Stimulated activated CD8-positive, alpha-beta memory T cell treated with anti-CD3 and anti-CD28 coated beads, Interleukin-2, amount 100 ng/mL, for 1 hour (primary cell): ENCODE measurements at places on chromosomes 1 and 21.

DNA sequence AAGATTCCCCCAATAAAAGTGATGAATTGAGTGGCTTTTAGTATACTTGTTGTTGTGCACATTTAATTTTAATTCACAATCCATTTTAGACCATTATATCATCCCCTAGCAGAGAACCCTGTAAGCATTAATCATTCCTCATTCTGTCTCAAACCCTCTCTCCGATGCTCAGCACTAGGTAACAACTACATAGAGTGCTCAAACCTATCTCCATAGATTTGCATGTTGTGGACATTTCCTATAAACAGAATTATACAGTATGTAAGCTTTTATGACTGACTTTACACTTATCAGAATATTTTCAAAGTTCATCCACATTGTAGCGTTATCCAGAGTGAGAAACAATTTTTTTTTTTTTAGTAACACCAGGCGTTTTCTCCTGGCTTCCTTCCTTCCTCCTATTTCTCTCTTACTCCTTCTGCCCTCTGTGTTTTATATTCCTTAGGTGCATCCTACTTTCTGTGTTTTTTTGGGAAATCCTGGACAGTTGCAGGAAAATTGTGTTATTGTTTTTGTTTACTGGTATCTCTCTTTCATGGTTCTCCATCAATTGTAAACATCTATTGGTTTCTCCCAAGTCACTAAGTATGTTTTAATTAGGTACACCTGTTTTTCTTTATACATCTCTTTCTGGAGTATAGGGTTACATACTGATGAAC, 1528.0 kb upstream of the TPTE start:
- no peak for DNase-seq

GRCh38 chr1:66291531-66291864, 242.5 kb upstream of the SGIP1 start:
- DNase-seq = no peak

GRCh38 chr1:175413367-175413766, 220.8 kb upstream of the KIAA0040 start:
- no peak for DNase-seq

GRCh38 chr1:197989058-197989457, 71.9 kb downstream of the LHX9 start:
- no peak for DNase-seq

GRCh38 chr1:2907051-2907450, 105.6 kb upstream of the TTC34 start:
- no peak for DNase-seq

DNA sequence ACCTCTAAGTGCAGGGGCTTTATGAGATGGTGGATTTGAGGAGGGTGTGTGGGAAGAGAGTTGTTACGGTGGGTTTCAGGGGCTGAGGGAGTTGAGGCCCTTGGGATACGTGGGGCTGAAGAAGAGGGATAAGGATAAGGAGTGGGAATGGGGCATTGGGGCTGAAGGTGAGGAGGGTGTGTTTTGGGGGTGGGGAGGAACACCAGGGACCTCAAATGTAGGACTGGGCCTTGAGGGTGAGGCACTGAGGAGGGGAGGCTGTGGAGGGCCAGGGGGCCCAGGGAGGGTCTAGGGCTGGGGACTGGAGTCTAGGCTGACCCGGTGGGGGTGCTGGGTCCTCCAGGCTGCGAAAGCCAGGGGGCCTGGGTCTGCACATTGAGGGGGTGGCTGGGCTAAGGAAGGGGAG, 1.2 kb upstream of the PLEKHM2 start:
- no peak for DNase-seq

- no peak for DNase-seq
These were observed 60.8 kb downstream of the ELK4 start for GRCh38 chr1:205570796-205571537.

DNA sequence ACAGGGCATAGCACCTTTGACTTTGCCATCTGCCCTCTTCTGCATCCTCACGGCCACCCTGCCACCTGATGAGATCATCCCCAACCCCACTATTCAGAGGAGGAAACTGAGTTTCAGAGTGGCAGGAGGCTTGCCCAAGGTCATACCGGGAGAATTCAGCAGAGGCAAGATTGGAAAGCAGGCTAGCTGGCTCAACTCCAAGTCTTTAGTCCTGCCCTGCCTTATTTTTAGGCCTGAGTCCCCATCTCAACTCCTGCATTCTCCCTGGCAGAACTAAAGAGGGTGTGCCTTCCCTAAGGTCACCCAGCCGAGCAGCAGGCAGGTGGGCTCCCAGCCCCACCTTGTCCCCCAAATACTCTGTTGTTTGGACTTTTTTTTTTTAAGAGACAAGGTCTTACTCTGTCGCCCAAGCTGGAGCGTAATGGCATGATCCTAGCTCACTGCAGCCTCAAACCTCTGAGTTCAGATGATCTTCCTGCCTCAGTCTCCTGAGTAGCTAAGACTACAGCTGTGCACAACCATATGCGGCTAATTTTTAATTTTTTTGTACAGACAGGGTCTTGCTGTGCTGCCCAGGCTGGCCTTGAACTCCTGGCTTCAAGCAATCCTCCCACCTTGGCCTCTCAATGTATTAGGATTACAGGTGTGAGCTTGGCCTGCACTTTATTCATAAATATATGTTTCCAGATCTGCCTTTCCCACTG, 13.8 kb upstream of the FGR start:
- no peak for DNase-seq

- no peak for DNase-seq
These were observed 88.6 kb downstream of the TM2D1 start for GRCh38 chr1:61636376-61636775.

- no peak for DNase-seq
These were observed 99.5 kb upstream of the IGSF21 start for GRCh38 chr1:18008081-18008480.

DNA sequence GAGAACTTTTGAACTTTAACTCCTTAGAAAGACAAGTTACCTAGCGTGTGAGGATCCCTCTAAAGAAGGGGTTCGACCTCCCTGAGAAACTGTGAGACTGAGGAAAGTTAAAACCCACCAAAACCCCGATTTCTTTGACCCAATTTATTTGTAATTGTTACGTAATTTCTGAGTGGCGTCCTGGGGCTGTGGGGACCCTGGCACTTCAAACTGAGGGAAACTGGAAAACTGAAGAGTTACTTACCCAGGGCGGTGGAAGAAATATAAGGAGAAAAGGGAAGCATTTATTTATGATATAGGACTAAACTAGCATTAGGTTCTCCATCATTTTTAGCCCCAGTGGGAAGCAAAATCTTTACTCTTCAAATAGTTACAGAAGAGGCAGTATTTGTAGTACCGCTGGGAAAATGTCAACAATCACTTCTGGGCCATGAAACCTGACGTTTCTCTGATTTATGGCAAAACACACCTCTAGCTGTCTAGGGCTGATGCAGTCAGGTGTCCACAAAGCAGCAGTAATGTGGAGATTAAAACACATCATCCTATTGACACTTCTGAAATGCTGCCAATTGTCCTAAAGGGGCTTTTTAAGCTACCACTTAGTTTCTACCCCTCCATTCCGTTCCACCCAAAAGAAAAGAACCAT, 430 bp downstream of the S100B start:
- DNase-seq = no peak

- no peak for DNase-seq
These were observed 18.3 kb upstream of the MAP10 start for GRCh38 chr1:232786845-232787455.

DNA sequence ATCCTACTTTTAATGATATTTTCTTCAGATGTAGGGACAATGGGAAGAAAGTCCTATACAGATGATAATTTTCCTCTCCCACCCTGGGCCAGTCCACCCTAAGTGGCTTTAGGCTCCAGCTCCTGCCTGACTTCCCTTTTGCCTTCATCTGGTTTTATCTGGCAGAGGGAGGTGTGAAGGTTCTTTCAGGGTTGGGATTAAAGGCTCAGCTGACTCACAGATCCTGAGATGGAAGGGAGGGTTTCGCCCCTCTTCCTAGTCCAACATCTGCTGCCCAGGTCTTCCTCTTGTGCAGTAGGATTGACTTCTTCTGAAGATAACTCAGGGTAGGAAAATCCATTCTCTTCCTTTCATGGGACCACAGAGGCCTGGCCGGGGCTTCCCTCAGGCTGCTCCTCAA, 362.4 kb upstream of the KAZN start:
- DNase-seq = no peak

- DNase-seq = no peak
These were observed 217.3 kb downstream of the PTPRU start for GRCh38 chr1:29453502-29454240.

DNA sequence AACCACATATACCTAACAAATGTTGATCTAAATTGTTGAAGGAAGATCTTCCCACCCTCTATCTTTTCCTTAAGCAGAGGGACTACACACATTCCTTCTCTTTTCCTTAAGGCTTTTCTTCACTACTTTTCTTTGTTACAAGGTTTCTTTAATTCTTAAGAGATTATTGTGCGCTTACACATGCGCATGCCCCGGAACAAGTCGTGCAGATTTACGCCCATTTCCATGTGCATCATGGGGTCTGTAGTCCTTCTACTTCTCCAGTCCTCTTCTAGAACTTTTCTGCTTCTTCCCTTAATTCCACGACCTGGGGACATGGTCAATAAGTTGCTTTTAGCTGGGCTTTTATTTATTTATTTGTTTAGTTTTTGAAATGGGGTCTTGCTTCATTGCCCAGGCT, 1.7 kb upstream of the CHRNB2 start:
- no peak for DNase-seq

DNA sequence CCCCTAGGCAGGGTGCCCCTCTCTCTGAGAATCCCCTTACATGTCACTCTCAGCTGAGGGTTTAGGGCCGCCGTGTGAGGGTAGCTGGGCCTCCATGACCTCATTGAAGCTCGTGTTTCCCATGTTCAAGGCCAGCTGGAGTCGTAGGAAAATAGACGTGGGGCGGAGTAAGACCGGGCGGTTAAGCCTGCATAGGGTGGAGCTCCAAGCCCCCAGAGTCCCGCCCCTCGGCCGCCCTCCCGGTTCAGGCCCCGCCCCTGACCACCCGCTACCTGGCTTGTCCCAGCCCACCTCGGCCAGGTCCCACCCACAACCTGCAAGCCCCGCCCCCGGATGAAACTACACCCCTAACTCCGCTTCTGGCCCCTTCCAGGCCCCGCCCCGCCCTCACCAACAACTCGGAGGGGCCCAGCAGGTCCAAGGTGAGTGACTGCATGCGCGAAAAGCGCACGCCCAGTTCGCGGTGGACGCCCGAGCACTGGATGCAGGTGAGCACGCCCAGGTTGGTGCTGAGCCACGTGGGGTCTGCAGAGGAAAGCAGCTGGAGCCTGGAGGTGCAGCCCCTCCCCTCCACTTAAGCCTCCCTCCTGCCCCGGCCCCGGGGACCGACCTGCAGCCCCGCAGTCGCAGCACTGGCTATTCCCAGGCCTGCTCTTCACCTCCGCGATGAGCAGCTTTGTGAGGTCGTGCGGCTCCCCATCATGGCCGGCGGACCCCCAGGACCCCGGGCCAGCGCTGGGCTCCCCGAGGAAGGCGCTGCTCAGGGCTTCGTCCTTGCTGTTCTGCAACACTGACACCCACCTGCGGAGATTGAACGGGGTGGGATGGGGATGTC, 12.2 kb upstream of the TCEA3 start:
- DNase-seq = peak; percentile 16

DNA sequence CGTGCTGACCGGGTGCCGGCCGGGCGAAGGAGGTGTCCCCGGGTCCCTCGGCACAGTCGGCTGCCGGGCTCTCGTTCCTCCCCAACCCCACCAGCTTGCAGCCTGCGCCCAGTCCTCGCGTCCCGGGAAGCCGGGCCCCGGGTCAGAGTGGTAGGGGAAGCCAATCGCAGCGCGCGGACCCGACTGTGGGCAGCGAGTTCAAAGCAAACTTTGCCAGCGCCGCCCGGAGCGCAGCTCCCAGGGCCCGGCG, 328 bp downstream of the MYCL start:
- no peak for DNase-seq

DNA sequence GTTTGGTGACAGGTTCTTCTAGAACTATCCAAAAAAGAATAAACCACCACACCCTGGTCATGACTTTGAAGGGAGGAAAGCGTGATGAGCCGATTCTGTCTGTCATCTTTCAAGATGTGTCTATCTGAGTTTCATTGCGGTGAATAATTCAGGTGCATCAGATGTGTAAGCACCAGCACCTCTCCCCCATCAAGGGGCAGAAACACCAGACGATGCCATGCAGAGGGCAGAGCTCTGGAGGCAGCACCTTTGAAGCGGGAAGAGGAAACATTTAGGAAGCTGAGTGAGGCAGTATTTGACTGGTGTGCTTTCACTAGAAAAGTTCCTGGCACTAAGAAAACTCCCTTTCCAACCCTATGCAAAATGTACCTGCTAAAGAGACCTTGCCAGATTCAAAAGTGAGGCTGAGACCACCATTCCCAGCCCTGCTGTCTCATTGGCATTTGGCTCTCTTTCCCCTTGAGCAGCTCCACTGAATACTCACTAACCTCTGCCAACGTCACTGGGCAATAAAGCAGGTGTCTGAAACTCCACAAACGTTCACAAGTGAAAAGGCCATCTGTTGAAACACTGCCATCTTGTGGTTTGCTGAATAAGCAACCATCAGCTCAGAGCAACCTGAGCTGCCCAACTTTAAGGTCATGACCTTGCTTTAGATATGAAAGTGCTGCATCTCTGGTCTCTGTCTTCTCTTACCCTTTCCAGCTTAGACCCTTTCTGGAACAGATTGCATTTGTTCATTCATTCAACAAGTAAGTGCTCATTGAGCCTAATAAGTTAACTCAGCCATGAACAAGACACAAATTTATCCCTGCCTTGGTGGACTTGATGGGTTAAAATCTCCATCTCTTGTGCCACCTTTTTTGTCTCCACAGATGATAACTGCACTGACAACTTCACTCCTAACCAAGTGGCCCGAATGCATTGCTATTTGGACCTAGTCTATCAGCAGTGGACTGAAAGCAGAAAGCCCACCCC, 228.6 kb downstream of the PAPPA2 start:
- no peak for DNase-seq

- DNase-seq = no peak
These were observed 111.1 kb downstream of the CLIC6 start for GRCh38 chr21:34779860-34780259.

DNA sequence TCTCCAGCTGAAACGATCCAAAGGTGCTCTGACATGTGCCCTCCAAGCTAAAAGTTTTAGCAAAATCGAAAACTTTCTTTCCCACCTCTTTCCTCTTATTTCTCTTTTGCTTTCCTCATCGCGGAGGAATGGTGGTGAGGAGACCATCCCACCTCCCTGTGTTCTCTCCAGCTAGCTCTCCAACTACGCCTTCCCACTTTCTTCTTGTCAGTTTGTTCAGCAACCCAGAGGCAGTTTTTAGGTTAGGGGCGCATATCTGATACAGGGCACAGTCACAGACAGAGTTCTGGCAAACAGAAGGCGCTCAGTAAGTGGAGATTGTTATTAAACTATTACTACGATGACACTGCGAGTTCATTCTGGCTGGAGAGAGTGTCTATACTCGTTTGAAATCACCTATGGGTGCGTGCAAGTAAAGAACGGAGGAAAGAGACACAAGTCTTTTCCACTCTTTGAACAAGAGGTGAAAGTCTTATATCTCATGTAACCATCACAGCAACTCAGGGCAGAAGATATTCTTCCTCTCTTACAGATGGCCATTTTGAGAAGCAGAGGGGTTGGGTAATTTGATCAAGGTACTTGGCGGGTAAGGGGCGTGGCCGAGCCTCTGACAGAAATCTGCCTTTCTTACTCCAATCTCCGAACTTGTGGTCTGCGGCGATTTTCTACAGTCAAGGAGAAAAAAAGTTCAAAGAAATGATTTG, 13.9 kb downstream of the HLX start:
- DNase-seq = no peak
